Activated T-cell treated with anti-CD3 and anti-CD28 coated beads, Interleukin-2, amount 50 U/mL, for 48 hours (primary cell): ENCODE measurements at places on chromosomes 3 and 15.

- DNase-seq = no peak
These were observed 129.4 kb downstream of the STT3B start for GRCh38 chr3:31661993-31662670.

- no peak for DNase-seq
These were observed 427 bp upstream of the RNF111 start for GRCh38 chr15:58987036-58987435.

GRCh38 chr15:50681467-50681866, 5.1 kb downstream of the TRPM7 start:
- no peak for DNase-seq

- peak; percentile 78 for DNase-seq
These were observed 69.2 kb upstream of the ICE2 start for GRCh38 chr15:60548101-60548500.

DNA sequence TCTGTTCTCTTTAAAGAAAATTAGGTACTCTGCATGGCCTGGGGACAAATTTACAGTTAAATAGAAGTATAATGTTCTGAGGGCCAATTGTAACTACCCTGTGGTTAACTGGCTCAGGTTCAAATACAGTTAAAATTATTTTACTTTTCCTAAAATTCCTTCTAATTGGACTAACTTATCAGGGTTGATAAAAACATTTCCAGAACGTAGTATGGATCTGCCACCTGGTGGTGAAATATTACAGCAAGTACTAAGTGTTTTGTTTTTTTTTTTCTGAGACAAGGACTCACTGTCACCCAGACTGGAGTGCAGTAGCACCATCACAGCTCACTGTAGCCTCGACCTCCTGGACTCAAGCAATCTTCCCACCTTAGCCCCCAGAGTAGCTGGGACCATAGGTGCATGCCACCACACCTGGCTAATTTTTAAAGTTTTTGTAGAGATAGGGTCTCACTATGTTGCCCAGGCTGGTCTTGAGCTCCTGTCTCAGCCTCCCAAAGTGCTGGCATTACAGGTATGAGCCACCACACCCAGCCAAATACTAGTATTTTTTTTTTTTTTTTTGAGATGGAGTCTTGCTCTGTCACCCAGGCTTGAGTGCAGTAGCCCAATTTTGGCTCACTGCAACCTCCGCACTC, 29.2 kb downstream of the NEO1 start:
- DNase-seq = peak; percentile 17

DNA sequence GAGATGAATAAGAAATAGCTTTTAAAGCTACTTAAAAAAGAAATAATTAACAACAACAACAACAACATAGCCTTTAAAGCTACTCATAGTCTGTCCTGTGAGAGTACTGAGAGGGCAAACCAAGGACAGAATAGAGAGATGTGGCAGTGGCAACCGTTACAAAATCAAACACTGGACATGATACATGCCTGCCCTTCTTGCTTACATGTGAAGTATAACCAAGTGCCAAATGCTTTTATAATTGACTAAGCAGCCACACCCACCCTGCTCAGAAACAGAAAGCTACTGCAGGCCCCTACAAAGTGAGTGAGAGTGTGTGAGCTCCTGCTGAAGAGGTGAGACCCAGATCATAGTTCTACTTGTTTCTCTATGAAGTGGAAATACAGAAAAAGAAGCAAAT, 38.4 kb downstream of the NDUFB4 start:
- DNase-seq = no peak

- DNase-seq = no peak
These were observed 494.5 kb upstream of the PDZRN3 start for GRCh38 chr3:74119221-74119620.

GRCh38 chr3:189573004-189573403, 58.2 kb upstream of the TP63 start:
- no peak for DNase-seq

DNA sequence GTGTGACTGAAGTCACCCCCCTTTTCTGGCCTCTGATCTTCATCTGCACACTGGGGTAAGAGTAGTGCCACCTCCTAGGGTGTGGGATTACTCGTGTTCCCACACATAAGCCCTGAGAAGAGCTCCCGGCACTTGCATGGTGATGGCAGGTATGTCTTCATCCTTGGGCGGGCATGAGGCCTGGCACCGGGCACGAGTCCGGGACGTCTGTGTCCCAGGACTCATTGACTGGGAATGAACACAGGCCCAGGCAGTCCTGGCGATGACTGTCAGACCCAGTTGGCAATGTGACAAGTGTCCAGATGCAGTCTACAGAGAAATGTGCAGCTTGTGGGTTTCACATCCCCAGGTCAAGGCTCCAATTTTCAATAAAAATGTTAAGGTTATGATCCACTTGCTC, 78.9 kb downstream of the TBC1D2B start:
- no peak for DNase-seq
